G401 (cell line): ENCODE measurements at places on chromosomes 1 and 21. TPM values are rescaled to one million over a fixed set of nuclear protein-coding genes. Genes with fewer than 3 reads are reported as not detected.

DNA sequence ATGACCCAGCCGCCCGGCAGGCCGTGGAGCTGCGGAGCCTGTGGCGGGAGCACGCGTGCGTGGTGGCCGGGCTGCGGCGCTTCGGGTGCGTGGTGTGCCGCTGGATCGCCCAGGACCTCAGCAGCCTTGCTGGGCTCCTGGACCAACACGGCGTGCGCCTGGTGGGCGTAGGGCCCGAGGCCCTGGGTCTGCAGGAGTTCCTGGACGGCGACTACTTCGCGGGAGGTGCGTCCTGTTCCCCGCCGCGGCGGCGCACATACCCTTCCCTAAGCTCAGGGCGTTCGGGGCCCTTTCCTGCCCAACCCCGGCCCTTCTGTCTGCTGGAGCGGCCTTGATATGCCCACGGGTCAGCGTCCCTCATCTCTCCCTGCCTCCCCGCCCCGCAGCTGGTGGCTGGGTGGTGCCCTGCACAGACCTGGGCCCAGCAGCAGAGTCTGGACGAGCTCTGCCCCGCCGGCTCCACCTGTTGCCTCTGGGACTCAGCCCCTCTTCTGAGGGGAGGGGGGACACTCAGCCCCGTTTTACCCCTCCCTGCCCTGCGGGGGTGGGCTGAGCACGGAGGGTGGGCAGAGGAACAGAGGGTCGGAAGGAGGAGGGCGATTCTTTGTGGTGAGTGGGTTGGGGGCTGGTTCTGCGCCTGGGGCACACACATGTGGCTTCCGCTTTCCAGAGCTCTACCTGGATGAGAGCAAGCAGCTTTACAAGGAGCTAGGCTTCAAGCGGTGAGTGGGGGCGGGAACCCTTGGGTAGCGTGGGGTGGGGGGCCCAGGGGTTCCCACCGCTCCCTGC is 688 bp downstream of the PRXL2B start:
- DNase-seq, result peak; percentile 12

DNA sequence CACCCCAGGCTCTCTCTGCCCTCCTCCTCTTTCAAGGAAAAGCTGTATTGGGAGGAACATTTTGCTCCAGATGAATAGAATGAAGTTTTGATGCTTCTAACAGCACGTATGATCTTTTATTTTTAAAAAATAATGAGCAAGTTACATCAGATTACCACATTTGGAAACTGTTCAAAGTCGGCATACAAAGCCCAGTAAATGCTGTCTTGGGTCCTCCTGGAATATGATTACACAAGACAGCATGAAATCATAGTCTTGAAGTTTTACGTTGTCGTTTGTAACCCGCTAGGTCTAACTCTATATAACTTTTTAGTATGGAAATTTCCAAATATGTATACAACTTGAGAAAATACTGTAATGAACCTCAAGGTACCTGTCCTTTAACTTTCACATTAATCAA is 385.6 kb downstream of the HLX start:
- no peak for DNase-seq

GRCh38 chr1:156892190-156893047 is 1.1 kb upstream of the PEAR1 start:
- DNase-seq, result peak; percentile 71

NTRK1 gene
- 0.81 and 1.2 TPM in 2 replicates for total RNA-seq

- no peak for DNase-seq
Measured at GRCh38 chr21:30695956-30696355, 22.6 kb downstream of the KRTAP21-3 start.
